ENCODE measurements at places on chromosomes 16 and 17.
A peak's percentile ranks its signal among the peaks of the same experiment; 100 is the strongest.

DNA sequence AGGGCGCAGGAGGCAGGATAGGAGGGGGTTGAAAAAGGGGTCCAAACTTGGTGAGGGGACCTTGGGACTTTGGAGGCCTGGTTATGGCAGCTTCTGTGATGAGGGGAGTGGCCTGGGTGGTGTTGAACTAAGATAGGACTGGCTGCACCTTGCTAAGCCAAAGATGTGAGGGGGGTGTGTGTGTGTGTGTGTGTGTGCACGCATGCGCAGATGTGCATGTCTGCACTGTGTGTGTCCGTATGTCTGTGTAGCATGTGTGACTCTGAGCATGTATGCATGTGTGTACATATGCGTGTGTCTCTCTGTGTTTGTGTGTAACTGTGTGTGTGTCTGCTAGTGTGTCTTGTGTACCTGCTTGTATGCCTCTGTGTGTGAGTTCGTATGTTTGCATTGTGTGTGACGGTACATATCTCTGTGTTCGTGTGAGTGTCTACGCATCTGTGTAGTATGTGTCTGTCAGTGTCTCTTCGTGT, 4.1 kb downstream of the SLC16A5 start:
- no peak for DNase-seq

GRCh38 chr16:81251871-81252270, 13.4 kb downstream of the BCO1 start:
- DNase-seq = no peak

DNA sequence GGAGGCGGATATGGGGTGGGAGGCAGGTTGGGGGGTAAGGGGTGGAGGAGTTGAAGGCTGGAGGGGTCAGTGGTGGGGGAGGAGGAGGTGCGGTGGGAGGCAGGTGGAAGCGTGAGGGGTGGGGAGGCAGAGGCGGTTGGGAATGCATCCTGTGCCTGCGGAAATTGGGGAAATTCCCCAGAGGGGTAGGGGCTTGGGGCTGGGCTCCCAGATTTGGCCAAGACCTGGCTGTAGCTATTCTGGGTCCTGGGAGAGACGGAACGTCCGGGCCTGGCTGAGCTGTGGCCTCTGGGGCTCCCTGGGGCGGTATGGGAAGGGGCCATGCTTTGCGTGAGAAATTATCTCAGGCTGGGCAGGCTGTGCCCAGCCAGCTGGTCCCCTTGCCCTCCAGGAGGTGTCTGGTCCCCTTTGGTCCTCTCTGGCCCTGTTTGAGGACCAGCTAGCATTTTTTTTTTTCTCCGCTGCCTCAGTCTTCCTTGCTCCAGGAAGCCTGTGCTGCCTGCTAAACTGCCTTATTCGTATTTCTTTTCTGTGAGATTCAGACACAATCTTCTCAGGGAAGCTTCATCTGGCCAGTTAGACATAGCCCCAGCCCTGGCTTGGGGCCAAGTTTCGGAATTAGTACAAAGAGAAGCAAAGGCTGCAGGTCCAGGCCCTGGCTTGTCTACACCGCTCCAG, 7.3 kb upstream of the TRPV2 start:
- DNase-seq = peak; percentile 14

DNA sequence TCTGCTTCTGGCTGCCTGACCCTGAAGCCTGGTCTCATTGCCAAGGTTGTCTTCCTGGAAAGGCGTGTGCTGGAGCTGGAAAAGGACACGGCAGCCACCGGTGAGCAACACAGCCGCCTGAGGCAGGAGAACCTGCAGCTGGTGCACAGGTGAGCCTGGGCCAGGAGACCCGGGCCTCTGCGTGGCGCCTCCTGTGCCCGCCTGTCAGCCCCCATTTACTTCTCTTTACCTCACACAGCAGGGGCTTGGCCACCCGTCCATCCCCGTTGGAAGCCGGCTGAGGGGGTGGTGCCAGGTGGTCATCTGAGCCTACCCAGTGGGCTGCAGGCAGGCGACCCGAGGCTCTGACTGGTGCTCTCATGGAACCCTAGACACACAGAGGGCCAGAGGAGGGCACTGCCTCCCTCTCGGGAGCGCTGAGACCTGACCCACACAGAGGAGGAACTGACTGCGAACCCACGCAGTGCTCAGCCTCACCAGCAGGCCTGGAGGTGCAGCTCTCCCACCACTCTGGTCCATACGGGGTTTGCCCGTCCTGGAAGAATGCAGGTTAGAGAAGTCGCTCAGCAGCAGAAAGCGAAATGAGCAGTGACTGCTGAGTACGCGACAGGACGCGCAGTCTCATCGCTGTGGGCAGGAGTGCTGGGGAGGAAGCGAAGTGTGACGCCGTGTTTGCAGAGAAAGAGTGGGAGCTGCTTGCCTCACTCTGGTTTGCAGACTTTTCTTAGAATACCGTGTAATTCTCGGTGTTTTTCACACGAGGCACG, 21.9 kb upstream of the CAPN15 start:
- DNase-seq = no peak

DNA sequence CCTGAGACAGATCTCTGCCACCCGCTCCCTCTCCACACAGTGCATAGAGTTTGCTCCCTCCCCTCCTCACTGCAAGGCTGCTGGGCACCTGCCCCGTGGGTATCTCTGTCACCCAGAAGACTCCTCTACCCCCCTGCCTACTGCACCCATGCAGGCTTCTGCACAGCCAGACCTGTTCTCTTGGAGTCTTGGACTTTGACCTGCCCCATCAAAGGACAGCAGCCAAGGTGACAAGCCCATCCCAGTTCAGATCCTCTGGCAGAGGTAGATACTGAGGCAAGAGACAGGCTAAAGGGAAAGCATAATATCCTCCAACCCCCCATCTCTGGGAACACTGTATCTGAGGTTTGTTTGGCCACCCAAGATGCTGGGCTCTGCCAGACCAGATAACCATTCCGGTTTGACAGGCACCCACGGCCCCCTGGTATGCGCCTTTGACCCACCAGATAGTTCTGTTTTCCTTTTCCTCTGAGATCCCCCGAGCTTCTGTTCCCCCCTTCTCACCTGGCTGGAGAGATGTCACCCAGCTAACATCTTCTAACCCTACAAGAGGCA, 239.6 kb downstream of the SOX9 start:
- no peak for DNase-seq

DNA sequence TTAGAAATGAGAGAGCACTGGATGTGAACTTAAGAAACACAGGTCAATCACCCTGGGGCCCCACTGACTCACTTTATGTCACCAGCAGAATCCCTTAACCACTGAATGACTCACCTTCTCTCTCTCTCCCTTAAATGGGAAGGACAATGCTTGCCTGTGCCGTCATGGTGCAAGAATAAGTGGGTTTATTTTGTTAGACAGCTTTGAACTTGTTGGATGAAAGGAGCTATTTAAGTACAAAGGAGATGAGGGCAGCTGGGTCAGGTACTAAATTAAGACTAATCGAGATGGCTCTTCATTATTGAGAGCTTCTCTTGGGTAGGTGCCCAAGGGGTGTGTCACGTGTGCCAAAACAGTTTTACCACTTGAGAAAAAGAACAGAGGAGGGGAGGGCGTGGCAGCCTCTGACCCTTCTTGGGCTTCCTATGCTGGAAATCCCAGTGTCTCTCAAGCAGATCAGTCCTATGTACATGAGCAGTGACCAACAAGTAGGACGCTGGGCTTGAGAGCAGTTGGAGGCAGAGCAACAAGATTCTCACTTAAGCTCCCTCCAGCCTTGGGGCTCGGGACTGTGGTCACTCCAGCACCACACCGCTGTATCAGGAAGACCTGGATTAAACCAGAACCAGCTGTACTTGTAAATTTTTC, 6.7 kb upstream of the KRT31 start:
- peak; percentile 42 for DNase-seq

- DNase-seq = no peak
Observed at GRCh38 chr16:81910366-81910885, 100.8 kb downstream of the SDR42E1 start.

- no peak for DNase-seq
Observed at GRCh38 chr17:18920911-18921441, 31.0 kb upstream of the SLC5A10 start.

- no peak for DNase-seq
Observed at GRCh38 chr17:178292-179065, 3.0 kb downstream of the DOC2B start.

DNA sequence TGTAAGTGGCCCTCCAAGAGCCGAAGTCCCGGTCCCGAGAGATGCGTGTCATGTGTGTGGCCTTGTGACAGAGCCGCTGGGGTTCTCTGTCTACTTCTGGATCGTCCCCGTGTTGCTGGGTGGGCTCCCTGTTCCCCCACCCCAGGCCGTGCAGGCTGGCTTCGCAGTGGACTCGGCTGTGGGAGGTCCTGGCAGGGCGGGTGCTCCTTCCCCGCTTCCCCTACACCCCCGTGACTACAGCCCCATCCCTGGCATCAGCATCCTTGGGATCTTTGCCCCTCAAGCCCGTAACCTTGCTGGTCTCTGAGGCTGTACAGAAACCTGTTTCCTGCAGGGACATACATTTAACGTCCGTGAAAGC, 136.3 kb downstream of the BANP start:
- no peak for DNase-seq
